ENCODE measurements at places on chromosomes 6 and 20. TPM values are rescaled to one million over a fixed set of nuclear protein-coding genes. Genes with fewer than 3 reads are reported as not detected.
A peak's percentile ranks its signal among the peaks of the same experiment; 100 is the strongest.

DNA sequence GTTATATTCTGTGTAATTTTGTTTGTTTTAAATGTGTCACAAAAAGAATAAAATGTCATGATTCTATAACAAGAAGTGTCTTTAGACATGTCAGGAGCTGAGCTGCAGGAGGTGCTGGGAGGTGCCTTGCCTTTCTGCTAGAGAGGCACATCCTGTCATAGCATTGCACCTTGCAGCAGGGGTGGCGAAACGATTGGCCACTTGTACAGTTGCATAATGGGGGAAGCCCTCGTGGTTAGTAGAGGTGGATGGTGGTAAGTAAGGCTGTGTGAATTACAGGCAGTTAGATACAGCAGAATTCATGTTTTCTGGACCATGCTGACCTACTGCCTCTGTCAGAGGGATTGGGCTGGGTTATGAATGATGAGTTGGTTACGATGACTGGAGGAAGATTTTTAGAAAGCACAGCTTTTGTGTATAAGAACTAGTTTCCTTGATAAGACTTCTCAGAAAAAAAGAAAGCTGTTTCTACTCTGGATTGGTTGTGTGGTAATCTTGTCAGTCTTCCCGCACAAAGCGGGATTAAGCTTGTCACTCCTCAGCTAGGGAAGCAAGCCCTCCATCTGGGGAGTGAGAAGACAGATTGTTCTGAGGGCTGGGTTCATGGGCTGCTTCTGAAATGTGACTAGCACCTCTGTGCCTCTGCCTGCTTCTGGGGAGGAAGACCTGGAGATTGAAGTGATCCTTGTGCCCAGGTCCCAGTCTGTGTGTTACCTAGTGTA is 74.9 kb downstream of the FOXO3 start:
- no peaks in the 10 kb centered on the region for H3K36me3 ChIP-seq
- H3K4me1 ChIP-seq, result peaks cover 83% of the 10 kb centered on the region
- no peak overlapping the region for H3K27ac ChIP-seq
- no peak for DNase-seq
- no peak overlapping the region for H3K4me3 ChIP-seq

DNA sequence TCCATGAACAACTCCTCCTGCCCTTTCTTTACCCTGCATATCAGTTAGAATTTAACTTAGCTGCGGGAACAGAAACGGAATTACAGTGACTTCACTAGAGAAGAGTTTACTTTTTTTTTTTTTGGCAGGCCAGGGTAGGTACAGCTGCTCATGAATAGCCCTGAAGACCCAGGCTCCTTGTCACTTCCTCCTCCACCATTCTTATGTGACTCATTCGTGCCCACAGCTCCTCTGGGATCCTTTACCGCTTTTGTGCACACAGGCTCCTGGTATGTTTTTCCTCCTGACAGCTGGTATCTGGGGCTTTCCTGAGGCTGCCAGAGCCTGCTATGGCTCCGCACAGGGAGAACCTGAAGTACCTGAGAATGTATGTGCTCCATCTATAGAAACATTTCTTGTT is 3.9 kb upstream of the KCNS1 start:
- no peak for DNase-seq
- no peak overlapping the region for H3K27ac ChIP-seq
- H3K4me1 ChIP-seq, result no peaks in the 10 kb centered on the region
- no peaks in the 10 kb centered on the region for H3K36me3 ChIP-seq
- H3K4me3 ChIP-seq, result no peak overlapping the region

- H3K4me1 ChIP-seq, result no peaks in the 10 kb centered on the region
- peaks cover 2% of the 10 kb centered on the region for H3K36me3 ChIP-seq
- H3K27ac ChIP-seq, result no peak overlapping the region
- DNase-seq, result no peak
Observed at GRCh38 chr6:118815495-118815894, 78.5 kb upstream of the ASF1A start.

GRCh38 chr20:43963872-43964791 is 49.5 kb downstream of the TOX2 start:
- peak; percentile 63 for DNase-seq
- no peaks in the 10 kb centered on the region for H3K36me3 ChIP-seq
- H3K4me1 ChIP-seq, result peaks cover 6% of the 10 kb centered on the region
- no peak overlapping the region for H3K27ac ChIP-seq
- H3K4me3 ChIP-seq, result no peak overlapping the region

- H3K4me1 ChIP-seq, result no peaks in the 10 kb centered on the region
- no peak overlapping the region for H3K4me3 ChIP-seq
- no peak for DNase-seq
- H3K27me3 ChIP-seq, result no peaks in the 10 kb centered on the region
- no peaks in the 10 kb centered on the region for H3K36me3 ChIP-seq
- no peak overlapping the region for H3K27ac ChIP-seq
Observed at GRCh38 chr6:19879663-19880062, 42.5 kb downstream of the ID4 start.

DNA sequence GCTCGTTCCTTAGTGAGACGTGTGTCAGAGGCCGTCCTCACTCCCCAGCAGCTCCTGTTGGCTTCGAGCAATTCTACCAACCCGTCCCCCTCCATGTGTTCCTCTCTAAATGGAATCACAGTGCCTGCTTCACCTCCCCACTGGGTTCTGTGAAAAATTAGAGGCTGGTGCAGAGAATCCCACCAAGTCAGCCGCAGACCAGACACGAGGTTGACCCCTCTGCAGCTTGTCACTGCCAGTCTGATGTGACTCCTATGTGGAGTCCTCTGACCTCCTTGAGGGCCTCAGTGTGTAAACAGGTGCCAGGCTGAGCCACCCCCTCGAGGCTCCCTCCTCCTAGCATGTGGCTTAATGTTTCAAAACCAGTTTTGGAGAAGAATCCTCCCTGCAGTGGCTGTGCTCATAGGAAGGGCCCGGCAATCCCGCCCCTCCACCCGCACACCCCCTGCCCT is 12.6 kb upstream of the IRF4 start:
- H3K27ac ChIP-seq, result no peak overlapping the region
- H3K4me1 ChIP-seq, result peaks cover 2% of the 10 kb centered on the region
- no peaks in the 10 kb centered on the region for H3K36me3 ChIP-seq
- H3K27me3 ChIP-seq, result peaks cover 81% of the 10 kb centered on the region

DNA sequence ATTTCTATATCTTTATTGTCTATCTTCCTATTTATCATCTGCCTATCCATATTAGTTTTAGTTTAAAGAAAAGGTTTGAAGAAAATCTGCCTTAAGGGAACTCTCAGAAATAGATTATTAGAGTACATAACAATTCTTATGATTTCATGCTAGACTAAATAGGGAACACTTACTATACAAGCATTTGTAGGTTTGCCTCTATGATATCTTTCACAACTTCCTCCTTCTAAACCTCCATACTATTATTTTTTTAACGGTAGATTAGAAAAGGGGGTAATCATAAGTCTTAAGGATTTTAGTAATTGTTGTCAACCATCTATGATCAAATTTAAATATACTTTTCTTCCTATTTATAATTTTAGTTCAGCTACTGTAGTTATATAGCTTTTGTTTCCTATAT is 11.6 kb upstream of the DSE start:
- no peaks in the 10 kb centered on the region for H3K36me3 ChIP-seq
- H3K4me3 ChIP-seq, result no peak overlapping the region
- no peak for DNase-seq
- H3K4me1 ChIP-seq, result no peaks in the 10 kb centered on the region
- no peaks in the 10 kb centered on the region for H3K27me3 ChIP-seq

DNA sequence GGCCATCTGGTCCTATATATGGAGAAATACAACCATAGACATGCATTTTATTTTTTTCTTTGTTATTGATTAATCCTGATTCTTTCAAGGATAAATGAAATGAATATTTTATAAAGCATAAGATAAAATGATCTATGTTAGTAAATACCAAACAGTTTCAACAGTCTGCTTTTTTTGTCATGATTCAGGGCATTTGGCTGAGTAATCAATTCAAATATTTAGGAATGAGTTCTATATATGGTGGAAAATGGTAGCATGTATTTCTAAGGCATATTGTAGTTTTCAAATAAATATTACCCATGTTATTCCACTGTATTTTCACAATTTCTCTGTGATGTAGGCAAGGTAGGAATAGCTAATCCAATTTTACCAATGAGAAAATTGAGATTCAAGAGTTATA is 287.5 kb upstream of the FKBP1C start:
- no peak overlapping the region for H3K27ac ChIP-seq
- no peaks in the 10 kb centered on the region for H3K36me3 ChIP-seq
- H3K27me3 ChIP-seq, result no peaks in the 10 kb centered on the region

- H3K4me1 ChIP-seq, result no peaks in the 10 kb centered on the region
- H3K27ac ChIP-seq, result no peak overlapping the region
- no peaks in the 10 kb centered on the region for H3K27me3 ChIP-seq
- H3K36me3 ChIP-seq, result no peaks in the 10 kb centered on the region
- no peak for DNase-seq
Observed at GRCh38 chr20:46946796-46947195, 52.2 kb downstream of the EYA2 start.

Gene TMEM200A
- total RNA-seq, result not detected
